ENCODE measurements at places on chromosomes 2 and 18.

GRCh38 chr2:109356324-109357035 lies 227.5 kb downstream of the SH3RF3 start:
- DNase-seq, result no peak

GRCh38 chr2:217766356-217766755 lies 236.4 kb downstream of the TNS1 start:
- DNase-seq, result no peak

DNA sequence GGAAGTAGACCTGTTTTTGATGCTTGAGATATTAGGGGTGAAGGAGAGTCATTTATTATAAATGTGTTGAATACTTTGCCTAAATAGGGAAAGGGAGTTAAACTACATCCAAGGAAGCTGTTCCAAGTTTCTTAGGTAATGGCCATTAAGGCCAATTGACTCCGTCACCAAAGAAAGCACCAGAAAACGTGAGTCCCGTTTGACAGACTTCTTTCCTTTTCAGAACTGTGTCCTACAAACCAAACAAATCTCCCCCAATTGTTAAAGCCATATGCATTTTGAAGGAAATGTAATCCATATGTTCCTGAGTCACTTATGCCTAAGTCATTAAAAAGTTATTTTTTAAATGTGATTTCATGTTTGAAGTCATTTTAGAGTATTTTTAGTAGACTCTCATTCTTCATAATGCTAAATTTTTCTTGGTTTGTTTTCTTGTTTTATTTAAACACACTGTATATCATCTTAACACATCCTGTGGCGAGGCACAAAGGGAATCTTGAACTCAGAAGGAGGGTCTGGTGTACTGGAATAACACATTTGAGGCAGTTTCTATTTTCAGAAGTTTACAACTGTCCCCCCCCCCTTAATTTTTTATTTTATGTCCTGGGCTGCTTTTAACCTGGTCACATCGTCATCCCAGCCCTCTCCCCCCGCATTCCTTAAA lies 133.7 kb downstream of the RHBDD1 start:
- DNase-seq, result no peak

DNA sequence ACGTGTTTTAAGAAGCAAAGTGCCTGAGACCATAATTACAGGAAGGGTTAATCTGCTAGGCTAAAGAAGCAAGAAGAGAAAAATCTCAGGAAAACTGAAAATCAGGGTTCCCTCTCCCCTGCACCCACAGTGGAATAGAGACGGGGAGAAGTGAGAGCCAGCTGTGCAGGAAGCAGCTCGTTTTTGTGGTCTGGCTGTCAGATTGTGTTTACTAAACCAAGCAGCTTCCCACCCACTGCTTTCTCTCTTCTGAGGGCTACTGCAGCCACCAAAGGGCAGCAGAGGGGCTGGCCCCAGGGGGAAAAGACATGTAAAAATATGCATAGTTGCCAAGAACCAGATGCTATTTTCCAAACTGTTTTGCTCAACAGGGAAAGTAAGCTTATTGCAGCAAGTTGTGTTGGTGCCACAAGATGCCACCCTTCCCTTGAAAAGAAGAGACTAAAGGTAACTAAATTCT lies 72.6 kb upstream of the THUMPD2 start:
- no peak for DNase-seq

GRCh38 chr2:205787761-205788160 lies 105.5 kb downstream of the NRP2 start:
- no peak for DNase-seq

- no peak for DNase-seq
Observed at GRCh38 chr2:169716238-169716886, 17.3 kb upstream of the KLHL23 start.

All from activated CD8-positive, alpha-beta memory T cell treated with anti-CD3 and anti-CD28 coated beads for 48 hours (primary cell).